ENCODE measurements at places on chromosomes 6 and 20. TPM values are rescaled to one million over a fixed set of nuclear protein-coding genes. Genes with fewer than 3 reads are reported as not detected.

Gene CLVS2
- total RNA-seq: not detected

Gene DUSP15
- not detected for total RNA-seq

Gene TRIM10
- total RNA-seq: not detected

Gene SERPINB6
- 17.6 TPM for total RNA-seq
